ENCODE measurements at places on chromosomes 4 and X.

DNA sequence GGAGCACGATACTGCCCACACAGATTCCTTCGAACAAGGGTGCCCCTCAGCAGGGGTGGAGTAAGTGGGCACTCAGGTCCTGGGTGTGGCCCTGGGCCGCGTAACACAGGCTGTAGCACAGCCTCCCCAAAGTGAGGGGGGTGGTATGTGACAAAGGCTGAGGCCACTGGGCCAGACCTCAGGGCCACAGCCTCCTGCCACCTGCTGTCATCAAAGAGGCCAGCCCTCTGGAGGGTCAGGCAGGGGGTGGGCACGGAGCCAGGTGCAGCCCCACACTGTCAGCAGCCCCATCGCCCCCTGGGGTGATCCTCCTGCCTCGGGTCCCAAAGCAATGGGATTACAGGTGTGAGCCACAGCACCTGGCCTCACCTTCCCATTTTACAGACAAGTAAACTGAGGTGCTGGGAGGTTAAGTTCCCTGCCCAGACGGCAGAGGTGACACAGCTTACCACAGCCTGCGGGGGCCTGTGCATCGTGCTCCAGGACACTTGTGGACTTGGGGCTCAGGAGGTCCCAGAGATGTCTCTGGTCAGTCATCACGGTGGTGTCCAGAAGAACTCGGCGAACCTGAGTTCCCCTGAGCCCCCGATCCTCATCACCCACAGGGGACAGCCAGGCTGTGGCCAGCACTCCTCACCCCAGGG, 27.5 kb upstream of the MXD4 start:
- no peak for DNase-seq

DNA sequence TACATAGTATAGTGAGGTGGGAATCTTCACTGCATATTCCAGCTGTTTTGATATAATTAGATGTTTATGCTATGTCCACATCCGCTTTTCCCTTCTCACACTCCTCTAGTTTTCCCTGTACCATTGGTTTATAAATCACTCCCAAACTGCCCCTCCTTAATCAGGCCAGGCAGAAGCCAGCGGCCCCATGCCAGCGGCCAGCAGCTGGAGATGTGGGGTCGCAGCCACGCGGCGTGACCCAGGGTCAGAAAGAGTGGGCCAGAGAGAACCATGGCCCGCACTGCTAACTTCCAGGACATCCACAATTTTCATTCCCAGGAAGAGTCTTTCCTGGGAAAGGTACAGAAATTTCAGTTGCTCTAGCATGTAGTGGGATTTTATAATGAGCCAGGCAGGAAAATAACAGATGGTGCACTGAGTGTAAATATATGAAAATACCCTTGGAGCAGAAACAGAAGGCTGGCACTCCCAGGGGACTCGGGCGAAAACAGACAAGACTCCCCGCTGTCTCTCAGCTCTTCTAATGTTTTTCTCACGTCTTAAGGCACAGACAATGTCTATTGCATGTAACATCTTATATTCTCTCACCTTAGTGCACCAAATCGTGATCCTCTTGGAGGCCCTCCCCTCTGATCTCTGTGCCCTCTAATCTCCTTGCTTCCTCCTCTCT, 145.9 kb upstream of the ZFP42 start:
- no peak for DNase-seq

DNA sequence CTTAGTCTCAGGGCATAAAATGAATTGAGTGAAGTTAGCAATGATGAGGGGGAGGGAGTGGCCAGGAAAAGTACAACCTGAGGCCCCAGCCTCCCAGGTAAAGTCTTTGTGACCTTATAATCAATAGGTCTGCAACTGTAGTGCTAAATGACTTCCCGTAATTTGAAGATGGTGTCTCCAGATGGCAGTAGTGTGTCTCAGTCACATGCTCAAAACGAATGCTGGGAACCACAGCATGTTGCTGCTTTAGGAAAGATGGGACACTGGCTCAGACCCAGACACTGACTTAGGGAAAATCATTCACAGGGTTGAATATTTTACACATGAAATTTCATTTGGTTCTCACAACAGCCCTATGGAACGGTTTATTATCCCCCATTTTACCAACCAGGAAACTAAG, 10.3 kb downstream of the SRPX2 start:
- DNase-seq: no peak

DNA sequence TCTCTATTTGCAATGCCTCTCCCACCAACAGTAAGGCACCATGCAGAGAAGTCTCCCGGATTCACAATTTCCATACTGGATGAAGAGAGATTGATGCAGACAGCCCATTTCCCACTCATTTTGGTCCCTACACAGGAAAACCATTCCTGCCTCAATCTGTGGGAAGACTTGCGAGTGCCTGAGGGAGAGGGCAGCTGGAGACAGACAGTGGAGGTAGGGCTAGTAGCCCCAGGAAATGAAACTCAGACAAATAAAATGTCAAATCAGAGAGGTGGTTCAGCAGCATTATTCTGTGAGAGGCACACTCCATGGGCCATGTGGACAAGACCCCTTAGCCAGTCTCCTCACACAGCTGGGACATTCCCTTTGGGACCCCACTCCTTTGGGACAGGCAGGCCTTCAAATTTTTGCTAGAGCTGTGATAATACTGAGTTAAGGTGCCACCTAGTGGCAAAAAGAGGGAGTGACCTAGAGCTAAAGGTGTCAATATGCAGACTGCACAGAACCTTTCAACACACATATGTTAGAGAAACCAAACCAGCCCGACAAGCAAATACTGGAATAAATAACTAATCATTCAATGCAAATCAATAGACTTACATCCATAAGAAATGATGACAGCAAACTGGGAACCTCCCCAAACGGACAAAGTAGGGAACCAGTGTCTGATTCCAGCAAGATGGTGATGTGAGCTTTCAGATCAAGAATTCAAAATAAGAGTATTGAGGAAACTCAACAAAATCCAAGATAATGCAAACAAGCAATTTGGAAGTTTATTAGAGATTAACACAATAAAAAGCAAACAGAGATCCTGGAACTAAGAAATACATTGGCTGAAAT, 1865.3 kb upstream of the AGA start:
- DNase-seq: no peak

DNA sequence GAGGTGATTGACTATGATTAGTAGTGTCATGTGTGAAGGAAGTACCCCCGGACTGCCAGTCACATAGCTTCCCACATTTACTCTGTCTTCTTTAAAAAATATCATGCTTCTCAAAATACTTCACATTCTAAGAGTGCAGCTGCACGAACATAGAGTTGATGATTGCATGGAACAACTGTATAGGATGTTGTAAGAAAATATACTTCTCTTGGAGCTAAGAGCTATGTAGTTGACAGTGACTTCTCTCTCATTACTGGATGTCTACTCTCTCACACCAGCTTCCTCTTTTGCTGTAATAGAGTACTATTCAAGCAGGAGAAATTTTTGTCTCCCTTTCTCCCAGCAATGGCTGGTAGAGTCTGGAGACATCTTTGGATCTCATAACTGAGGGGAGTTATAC, 99.4 kb upstream of the PUDP start:
- DNase-seq: no peak

DNA sequence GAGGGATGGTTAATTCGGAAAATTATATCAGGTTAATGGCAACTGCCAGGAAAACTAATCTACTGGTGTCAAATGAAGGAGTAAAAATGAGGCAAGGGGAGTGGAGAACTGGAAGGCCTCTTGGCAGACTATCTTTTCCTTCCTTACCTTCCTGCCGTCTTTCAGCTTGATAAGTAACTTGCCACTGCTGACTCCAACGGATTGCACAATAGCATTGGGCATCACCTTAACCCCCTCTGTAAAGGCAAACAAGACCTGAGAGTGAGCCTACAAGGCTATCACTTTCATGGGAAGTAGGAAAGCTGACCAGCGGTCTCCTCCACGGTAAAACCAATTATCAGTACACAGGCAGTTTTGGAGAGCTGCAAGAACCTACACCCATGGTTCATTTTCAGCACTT, 26.2 kb upstream of the ELF4 start:
- no peak for DNase-seq

- DNase-seq: no peak
Measured at GRCh38 chr4:84342161-84342560, 156.9 kb downstream of the NKX6-1 start.

DNA sequence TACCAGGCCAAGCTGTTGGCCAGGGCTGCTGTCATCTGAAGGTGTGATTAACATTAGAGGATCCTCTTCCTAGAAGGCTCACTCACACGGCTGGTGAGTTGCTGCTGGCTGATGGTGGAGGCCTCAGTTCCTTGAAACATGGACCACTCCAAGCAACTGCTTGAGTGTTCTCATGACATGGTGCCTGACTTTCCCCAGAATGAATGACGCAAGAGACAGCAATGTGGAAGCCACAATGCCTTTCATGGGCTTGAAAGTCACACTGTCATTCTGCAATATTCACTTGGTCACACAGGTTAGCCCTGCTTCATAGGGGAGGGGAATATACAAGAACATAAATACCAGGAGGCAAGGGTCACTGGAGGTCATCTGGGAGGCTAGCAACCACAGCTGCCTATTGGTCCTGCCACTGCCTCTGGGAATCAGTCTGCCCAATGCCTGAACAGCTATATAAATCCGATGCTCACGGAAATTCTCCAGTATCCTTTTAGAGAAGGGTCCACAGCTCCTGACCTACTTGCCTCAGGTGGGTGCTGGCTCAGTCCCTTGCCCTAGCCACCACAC, 97.1 kb upstream of the MAML3 start:
- DNase-seq: no peak

GRCh38 chr4:8385106-8385505, 55.4 kb downstream of the ACOX3 start:
- DNase-seq: no peak

DNA sequence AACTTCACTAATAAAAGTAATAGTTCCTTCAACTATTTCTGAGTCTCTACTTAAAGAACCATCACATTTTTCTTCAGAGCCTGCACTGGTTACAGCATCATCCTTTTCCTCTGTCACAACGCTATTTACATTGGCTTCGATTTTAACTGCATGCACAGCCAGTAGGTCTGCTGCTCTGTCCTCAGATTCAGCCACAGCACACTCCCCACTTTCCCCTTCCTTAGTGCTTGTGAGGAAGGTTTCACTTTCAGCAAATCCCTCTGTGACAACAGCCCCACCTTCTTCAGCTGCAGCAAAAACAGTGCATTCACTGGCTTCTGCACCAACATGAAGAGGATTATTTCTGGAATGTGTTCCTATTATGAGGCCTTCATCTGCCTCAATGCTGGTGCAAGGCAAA, 25.7 kb downstream of the BOD1L1 start:
- DNase-seq: no peak

- no peak for DNase-seq
Measured at GRCh38 chrX:9635803-9636202, 129.8 kb downstream of the GPR143 start.

DNA sequence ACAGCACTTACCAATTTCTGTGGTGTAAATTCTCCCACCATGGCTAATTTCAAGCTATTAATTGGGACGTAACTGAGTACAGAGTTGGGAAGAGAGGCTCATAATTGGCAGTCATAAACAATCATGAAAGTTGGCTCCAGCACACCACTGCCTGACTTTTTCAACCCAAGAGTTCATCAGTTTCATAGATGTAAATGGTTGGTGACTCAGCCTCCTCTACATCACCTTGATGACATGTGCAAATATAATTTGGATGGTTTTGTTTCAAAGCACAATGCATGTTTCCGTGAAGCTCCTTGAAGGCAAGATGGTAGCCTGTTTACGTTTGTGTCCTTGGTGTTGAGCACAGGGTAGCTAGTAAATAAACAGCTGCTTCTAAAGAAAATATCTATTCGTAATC, 235.1 kb downstream of the LDB2 start:
- DNase-seq: no peak

- no peak for DNase-seq
Measured at GRCh38 chrX:116111497-116111896, 59.0 kb upstream of the AGTR2 start.

GRCh38 chrX:56130436-56130835, 101.7 kb upstream of the KLF8 start:
- DNase-seq: no peak

GRCh38 chr4:20283039-20283438, 31.3 kb downstream of the SLIT2 start:
- DNase-seq: no peak

GRCh38 chr4:71243091-71243833, 95.6 kb upstream of the SLC4A4 start:
- DNase-seq: no peak

Data from stimulated activated CD8-positive, alpha-beta memory T cell treated with anti-CD3 and anti-CD28 coated beads, Interleukin-15, amount 100 ng/mL, for 4 hours (primary cell).